ENCODE measurements at places on chromosomes 1 and 21. TPM values are rescaled to one million over a fixed set of nuclear protein-coding genes. Genes with fewer than 3 reads are reported as not detected.

- no peak for DNase-seq
Observed at GRCh38 chr21:25837533-25838265, 102.9 kb downstream of the GABPA start.

- DNase-seq: no peak
Observed at GRCh38 chr1:39544327-39544726, 32.3 kb downstream of the PABPC4 start.

DNA sequence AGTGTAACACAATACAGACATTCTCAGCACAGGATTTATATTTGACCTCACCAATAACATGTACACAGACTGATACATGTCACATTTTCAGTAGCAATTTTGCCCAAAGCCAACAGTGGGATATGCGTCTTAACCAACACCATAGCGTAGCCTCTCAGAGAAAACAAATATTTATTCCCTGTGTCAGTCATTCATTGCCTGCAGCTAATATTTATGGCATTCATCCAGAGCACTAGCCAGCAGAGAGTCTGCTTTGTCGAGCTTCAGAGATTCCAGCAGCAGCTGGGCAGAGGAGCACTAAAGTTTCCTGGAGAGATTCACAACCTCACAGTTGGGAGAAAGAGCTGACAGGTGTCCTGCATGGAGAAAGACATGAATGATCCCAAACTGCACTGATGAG is 400.7 kb upstream of the DAB1 start:
- no peak for DNase-seq

- DNase-seq: no peak
Observed at GRCh38 chr1:94736549-94736948, 83.6 kb upstream of the SLC44A3 start.

DNA sequence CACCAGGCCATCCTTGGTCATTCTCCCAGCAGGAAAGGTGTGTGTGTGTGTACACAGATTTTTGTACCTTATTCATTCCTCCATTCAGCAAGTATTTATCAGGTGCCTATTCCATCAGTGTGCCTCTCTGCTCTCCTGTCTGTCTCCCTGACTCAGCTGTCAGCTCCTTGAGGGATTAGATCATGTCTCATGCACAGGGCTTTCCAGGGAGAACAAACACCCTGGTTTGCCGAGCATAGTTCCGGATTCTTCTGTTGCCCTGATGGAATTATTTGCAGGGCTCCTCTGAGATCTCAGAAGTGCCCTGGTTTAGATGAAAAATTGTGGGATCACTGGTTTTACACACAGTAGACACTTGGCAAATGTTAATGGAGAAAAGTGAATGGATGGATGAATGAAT is 8.1 kb upstream of the SDHB start:
- DNase-seq: no peak

- DNase-seq: no peak
Observed at GRCh38 chr1:204947338-204947737, 76.7 kb downstream of the NFASC start.

- DNase-seq: no peak
Observed at GRCh38 chr1:113800487-113800886, 11.8 kb downstream of the RSBN1 start.

GRCh38 chr1:202810193-202810614 is 550 bp upstream of the PCAT6 start:
- DNase-seq: no peak

GRCh38 chr1:167137793-167138510 is 44.1 kb downstream of the STYXL2 start:
- DNase-seq: no peak

GRCh38 chr21:35226968-35227744 is 178.1 kb upstream of the RUNX1 start:
- DNase-seq: no peak

GRCh38 chr1:56745231-56745630 is 74.0 kb downstream of the FYB2 start:
- DNase-seq: no peak

- no peak for DNase-seq
Observed at GRCh38 chr1:1796466-1796865, 18.2 kb upstream of the NADK start.

- DNase-seq: no peak
Observed at GRCh38 chr1:224168859-224169380, 14.1 kb upstream of the DEGS1 start.

GRCh38 chr1:230832476-230832875 is 35.8 kb downstream of the C1orf198 start:
- DNase-seq: no peak

- no peak for DNase-seq
Observed at GRCh38 chr1:211335522-211336157, 9.0 kb downstream of the TRAF5 start.

- DNase-seq: no peak
Observed at GRCh38 chr1:61427510-61427909, 297.4 kb downstream of the TM2D1 start.

The ZNF672 gene
- 14.0 TPM for total RNA-seq

The CD84 gene
- total RNA-seq: 2.2 TPM

The SPATA45 gene
- not detected for total RNA-seq

The TNN gene
- total RNA-seq: 0.47 TPM

The HPCA gene
- 44.0 TPM for total RNA-seq

Measured in occipital lobe (tissue), 3 donors.